Activated CD4-positive, alpha-beta memory T cell treated with anti-CD3 and anti-CD28 coated beads, Interleukin-2, amount 10 ng/mL, durations not matched to agents 7 days and 5 days (primary cell): ENCODE measurements at places on chromosomes 1 and 21. TPM values are rescaled to one million over a fixed set of nuclear protein-coding genes. Genes with fewer than 3 reads are reported as not detected.

The ERRFI1 gene
- 1.0 TPM for total RNA-seq

- no peak overlapping the region for H3K27ac ChIP-seq
- no peaks in the 10 kb centered on the region for H3K4me1 ChIP-seq
- H3K4me3 ChIP-seq: no peak overlapping the region
- DNase-seq: no peak
Observed at GRCh38 chr1:42978317-42979035, 19.8 kb upstream of the SLC2A1 start.

The KIRREL1 gene
- not detected for total RNA-seq

GRCh38 chr1:213443415-213443814 lies 392.4 kb downstream of the RPS6KC1 start:
- no peak overlapping the region for H3K4me3 ChIP-seq
- no peak overlapping the region for H3K27ac ChIP-seq
- no peaks in the 10 kb centered on the region for H3K36me3 ChIP-seq
- no peak for DNase-seq
- peaks cover 2% of the 10 kb centered on the region for H3K27me3 ChIP-seq

The GJA9 gene
- total RNA-seq: not detected

DNA sequence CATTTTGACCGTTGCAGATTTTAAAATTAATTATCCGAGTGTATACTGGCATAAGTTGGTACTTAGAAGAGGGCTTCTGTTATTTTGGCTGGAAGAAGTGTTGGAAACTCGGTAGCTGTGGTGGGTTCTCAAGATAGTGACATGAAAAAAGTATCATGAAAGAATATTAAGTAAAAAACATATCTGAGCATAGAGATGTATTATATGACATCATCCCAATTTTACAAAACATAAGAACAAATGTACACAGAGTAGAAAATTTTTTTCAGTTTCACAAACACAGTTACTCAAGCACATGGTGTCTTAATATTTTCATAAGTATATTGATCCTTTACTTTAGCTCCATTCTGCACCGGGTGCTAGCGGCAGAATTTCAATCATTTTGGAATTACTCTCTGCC lies 684 bp downstream of the IFI16 start:
- H3K27me3 ChIP-seq: no peaks in the 10 kb centered on the region
- H3K4me3 ChIP-seq: peak overlapping the region; percentile 99
- no peak for DNase-seq
- H3K4me1 ChIP-seq: peaks cover 46% of the 10 kb centered on the region
- peaks cover 68% of the 10 kb centered on the region for H3K36me3 ChIP-seq
- H3K27ac ChIP-seq: peak overlapping the region; percentile 100

The CDC14A gene
- 41.8 TPM for total RNA-seq

DNA sequence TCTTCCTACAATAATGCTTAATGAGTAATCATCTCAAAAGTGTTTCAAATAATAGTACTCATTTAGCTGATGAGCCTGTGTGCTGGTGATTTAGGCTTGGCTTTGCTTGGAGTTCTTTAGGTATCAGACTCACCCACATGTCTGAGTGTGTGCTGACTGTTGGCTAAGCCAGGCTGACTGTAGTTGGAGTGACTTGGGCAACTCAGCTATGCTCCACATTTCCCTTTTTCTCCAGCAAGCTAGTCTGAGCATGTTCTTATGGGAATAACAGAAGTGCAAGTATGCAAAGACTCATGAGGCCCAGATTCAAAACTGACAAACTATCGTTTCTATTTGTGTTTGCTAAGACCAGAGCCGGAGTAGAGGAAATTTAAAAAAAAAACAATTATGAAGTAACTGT lies 99.0 kb upstream of the ADGRL4 start:
- H3K4me1 ChIP-seq: no peaks in the 10 kb centered on the region
- no peak overlapping the region for H3K27ac ChIP-seq
- no peak overlapping the region for H3K4me3 ChIP-seq
- H3K27me3 ChIP-seq: no peaks in the 10 kb centered on the region
- H3K36me3 ChIP-seq: no peaks in the 10 kb centered on the region
- no peak for DNase-seq

DNA sequence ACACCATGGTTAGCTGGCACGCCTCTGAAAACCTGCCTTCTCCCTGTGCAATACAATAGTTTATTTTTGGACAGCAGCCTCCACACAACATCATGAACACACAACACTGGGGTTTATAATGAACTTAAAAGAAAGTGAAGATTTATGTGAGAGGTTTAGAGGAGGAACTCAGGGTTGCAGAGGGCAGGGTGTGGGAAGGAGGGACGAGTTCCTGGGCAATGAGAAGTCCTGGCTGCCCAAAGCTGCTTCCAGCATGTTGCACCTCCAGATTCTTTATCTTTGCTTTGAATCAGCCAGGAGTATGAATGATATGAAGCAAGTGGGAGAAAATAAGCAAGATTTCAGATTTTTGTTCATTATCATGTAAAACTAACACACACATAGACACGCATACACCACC lies 11.3 kb upstream of the LRRC8D start:
- no peak for DNase-seq
- H3K4me3 ChIP-seq: no peak overlapping the region
- H3K27me3 ChIP-seq: peaks cover 7% of the 10 kb centered on the region
- no peaks in the 10 kb centered on the region for H3K4me1 ChIP-seq

The RAB25 gene
- total RNA-seq: 0.53 TPM

DNA sequence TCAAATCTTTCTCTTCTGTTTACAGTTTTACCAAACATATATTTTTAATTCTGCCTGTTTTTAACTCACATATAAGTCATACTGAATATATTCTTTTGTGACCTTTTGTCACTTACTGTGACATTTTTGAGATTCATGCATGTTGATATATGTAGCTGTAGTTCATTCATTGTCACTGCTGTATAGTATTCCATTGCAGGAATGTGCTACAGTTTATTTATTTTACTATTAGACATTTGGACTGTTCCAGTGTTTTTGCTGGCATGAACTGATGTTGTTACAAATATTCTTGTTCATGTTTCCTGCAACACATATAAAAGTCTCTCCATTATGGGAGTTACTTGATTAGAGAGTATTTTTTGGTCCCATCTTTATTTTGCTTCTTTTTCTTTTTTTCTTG lies 174.9 kb downstream of the DHRS3 start:
- H3K27me3 ChIP-seq: peaks cover 38% of the 10 kb centered on the region
- no peak overlapping the region for H3K27ac ChIP-seq
- H3K4me3 ChIP-seq: no peak overlapping the region

DNA sequence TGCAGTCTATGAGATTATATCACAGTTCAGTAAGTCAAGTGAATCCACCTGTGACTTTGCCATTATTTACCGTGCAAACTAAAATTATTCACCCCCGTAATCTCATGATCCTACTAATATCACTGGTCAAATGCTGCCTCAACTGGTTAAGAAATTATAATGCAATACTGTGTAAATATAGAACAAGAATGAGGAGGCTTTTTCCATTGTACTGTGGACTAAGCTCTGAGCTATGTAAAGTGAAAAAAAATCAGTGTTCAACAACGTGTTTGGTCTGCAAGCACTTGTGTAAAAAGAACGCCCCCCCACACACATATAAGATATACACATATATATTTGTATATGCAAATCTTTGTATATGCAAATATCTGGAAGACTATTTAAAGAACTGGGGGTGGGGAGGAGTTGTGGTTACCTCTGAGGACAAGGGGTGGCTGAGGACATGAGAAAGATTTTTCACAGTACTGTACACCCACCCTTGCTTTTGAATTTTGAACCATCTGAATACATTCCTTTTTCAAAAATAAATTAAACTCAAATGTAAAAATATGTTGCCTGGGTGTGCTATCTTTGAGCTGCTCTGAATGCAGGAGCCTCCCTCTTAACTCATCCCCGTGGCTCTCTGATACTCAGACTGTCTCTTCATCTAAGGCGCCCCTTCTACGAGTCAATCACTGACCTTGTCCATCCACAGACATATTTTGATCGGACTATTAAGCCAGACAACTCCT lies 57.0 kb downstream of the PTP4A2 start:
- no peaks in the 10 kb centered on the region for H3K36me3 ChIP-seq
- H3K27ac ChIP-seq: no peak overlapping the region
- H3K4me3 ChIP-seq: no peak overlapping the region
- no peaks in the 10 kb centered on the region for H3K4me1 ChIP-seq

The LYPD8 gene
- not detected for total RNA-seq

The DTL gene
- total RNA-seq: 60.7 TPM

DNA sequence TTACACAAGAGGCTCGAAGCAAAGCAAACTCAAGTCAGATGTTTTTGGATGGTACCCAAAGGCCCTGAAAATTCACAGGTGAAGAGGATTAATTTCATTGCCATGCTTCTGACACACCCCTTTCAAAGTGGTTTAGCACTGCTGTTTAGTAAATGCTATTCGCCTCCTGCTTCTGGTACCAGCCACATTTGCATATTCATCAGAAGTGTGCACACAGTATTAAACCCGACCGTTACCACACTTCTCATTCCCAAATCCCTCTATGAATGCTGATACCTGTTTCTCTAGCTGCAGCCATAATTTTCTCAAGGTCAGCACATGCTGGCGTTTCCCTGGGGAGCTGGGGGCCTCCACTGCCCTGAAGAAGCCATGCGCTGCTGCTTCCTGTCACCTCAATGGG lies 179.8 kb upstream of the DAB1 start:
- H3K4me1 ChIP-seq: no peaks in the 10 kb centered on the region
- H3K27ac ChIP-seq: no peak overlapping the region
- H3K27me3 ChIP-seq: no peaks in the 10 kb centered on the region
- H3K4me3 ChIP-seq: no peak overlapping the region

DNA sequence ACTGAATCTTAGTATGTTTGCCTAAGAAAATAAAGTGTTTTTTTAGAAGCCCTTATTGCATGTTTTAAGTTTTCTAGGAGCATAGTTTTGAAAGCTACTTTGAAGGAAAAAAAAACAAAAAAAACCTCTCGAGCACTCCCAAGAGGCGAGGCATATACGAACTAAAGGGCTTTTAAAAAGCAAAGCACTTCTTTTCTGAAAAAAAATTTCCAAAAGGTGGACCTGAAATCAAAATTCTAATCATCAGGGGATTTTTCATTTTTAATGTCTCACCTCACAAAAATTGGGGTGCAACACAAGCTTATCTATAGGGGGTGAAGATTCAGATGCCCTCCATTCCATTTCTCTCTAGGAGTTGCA lies 594 bp downstream of the GLMN start:
- no peak for DNase-seq
- no peaks in the 10 kb centered on the region for H3K27me3 ChIP-seq
- H3K4me1 ChIP-seq: peaks cover 51% of the 10 kb centered on the region
- H3K36me3 ChIP-seq: peaks cover 34% of the 10 kb centered on the region
- peak overlapping the region; percentile 81 for H3K27ac ChIP-seq

- no peak overlapping the region for H3K4me3 ChIP-seq
- no peak for DNase-seq
- H3K4me1 ChIP-seq: no peaks in the 10 kb centered on the region
- H3K27me3 ChIP-seq: no peaks in the 10 kb centered on the region
- no peak overlapping the region for H3K27ac ChIP-seq
- H3K36me3 ChIP-seq: no peaks in the 10 kb centered on the region
Observed at GRCh38 chr1:242011894-242012660, 13.2 kb upstream of the MAP1LC3C start.

The PIGK gene
- 21.3 TPM for total RNA-seq

DNA sequence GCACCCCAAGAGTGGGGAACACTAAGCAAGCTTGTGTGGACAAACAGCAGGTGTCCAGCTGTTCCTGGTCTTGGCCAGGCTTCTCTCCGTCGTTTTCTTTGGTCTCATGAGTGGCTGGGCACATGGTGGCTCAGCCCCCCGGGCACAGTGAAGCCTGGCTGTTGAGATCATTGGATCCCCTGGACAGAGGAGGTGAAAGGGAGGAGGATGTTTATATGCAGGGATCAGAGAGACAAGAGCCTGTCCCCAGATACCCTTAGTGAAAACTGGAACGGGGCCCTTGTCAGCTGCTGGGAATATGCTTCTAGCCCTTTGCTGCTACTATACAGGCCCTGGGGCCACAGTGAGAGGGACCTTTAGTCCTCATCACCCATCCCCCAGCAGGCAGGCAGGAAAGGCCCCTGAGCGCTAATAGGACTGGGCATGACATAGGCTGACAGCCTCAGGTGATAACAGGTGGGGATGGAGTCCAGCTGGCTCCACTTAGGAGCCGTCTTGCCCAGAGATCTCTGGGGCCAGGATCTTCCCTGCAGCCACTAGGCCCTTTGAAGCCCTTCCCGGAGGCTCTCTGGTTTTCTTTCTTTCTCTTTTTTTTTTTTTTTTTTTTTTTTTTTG lies 16.4 kb downstream of the EPHA8 start:
- H3K36me3 ChIP-seq: peaks cover 9% of the 10 kb centered on the region
- H3K4me1 ChIP-seq: no peaks in the 10 kb centered on the region
- no peak for DNase-seq

The LRRIQ3 gene
- total RNA-seq: 0.90 TPM

GRCh38 chr21:46457801-46458314 lies 833 bp upstream of the DIP2A start:
- peak; percentile 43 for DNase-seq
- H3K27ac ChIP-seq: peak overlapping the region; percentile 81
- peak overlapping the region; percentile 87 for H3K4me3 ChIP-seq
- H3K27me3 ChIP-seq: no peaks in the 10 kb centered on the region
- H3K4me1 ChIP-seq: peaks cover 37% of the 10 kb centered on the region
- peaks cover 34% of the 10 kb centered on the region for H3K36me3 ChIP-seq

DNA sequence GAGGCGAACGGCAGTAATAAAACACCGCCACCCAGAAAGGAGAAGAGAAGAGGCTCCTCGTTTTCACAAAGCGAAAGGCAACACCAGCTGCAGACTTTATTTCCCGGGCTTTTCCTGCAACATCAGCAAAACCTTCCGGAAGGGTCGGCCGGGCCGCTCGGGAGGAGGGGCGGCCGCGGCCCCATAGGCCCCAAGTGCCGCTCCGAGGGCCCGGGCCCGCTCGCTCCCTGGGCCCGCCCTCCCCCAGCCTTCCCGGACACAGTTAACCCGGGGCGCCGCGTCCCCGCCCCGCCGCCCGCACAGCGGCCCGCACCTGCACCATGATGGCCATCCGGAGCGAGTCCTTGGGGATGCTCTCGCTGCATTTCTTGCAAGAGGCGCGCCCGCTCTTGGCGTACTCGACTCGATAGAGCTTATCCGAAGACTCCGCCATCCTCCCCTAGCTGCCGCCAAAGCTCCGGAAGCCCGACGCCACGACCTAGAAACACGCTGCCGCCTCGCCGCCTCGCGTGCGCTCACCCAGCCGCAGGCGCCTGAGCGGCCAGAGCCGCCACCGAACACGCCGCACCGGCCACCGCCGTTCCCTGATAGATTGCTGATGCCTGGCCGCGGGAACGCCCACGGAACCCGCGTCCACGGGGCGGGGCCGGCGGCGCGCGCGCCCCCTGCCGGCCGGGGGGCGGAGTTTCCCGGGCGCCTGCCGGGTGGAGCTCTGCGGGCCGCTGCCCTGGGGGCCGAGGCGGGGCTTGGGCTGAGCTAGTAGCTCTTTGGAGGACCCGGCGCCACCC lies at the start of gene PARP1:
TSS of gene PARP1 (minus strand) at position 597 of the 788 bp plus-strand sequence. CDS start at position 433, 164 bp downstream.
- peaks cover 2% of the 10 kb centered on the region for H3K27me3 ChIP-seq
- peak; percentile 92 for DNase-seq
- peaks cover 35% of the 10 kb centered on the region for H3K4me1 ChIP-seq
- H3K4me3 ChIP-seq: peak within 1 kb of the TSS; percentile 85

The GBP4 gene
- 70.6 TPM for total RNA-seq

The WNT4 gene
- not detected for total RNA-seq
